Fibroblast of mammary gland (primary cell): ENCODE measurements at places on chromosomes 4 and X.

- peak; percentile 28 for DNase-seq
Measured at GRCh38 chr4:156193800-156194199, 240.1 kb upstream of the CTSO start.

- no peak for DNase-seq
Measured at GRCh38 chr4:5881340-5881739, 11.5 kb downstream of the CRMP1 start.

DNA sequence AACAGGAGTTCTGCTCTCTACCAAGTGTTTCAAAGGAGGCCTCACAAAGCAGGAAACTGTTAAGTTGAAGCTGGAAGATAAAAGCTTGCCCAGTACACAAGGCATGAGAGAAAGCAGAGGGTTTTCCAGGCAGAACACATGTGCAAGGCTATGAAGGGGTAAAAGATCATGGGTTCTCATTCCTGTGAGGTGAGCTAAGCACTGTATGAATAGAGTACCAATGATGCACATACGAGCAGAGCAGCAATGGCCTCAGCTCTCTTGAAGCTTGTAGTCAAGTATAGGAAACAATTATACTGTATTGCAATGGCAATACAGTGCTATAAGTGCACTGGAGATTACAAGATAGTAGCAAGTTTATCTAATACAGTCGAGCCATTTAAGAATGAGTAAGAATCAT lies 18.0 kb downstream of the TTC29 start:
- peak; percentile 2 for DNase-seq

DNA sequence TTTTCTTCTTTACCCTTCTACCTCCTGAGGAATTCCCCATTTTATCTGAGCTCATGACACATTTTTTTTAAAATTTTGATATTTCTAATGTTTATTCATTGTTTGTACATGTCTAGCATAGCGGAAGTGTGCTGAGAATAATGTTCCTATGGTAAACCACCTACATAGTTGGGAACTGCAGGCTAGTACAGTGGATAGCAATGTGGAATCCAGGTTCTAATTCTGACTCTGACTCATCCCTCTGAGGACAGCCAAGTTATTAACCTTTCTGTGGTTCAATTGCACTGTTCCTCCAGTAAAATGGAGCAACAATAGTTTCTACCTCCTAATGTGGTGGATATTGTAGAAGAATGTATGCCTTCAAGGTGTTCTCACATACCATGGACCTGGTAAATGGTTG lies 20.6 kb upstream of the APELA start:
- no peak for DNase-seq

DNA sequence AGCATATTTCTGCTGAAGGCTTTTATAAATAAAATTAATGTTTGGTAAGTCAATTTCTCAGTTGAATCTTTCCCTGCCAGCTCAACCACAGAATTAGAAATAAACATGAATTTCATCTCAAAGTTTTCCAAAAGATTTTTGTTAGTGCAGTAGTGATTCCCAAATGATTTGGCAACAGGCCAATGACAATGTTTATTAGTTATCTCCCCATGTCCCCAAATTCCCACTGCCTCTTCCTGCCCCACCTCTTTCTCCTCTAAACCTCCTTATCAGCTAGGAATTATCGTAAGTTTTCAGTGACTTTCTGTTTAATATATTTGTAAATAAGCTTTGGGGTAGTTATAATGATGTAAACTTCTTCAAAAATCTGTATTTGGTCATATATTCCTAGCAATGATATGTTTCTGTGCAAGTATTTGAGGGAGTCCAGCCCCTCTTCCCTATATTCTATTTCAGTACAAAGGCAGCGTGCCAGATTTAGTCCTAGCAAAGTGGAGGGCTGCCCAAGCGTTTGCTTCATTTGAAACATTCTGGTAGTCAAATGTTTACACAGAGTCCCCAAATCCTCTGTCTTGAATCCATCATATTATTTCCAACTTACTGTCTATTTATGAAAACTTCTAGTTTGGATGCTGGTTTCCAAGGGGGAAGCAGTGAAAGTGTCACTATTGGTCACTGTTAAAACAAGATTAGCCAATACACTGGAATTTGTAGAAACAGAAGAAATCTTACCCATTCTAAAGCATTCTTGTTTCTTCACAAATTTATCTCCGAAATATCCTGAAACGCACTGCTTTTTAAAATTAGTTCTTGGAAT lies 33.7 kb upstream of the ANKRD50 start:
- no peak for DNase-seq

DNA sequence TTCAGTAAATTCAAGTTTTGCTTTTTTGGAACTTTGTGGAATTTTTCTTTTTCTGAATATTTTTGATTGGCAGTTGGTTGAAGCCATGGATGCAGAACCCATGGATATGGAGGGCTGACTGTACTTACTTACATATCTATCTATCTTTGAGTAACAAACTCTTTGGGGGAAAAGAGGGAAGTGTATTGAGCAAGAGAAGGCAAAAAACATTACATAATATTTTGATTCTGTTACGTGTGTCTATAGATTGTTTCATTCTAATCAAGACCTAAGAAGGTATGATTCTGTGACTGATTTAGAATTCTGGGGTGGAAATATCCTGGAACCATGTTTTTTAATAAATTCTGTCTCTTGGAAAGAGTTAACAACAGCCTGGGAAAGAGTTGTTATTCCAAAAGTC lies 31.5 kb downstream of the GRSF1 start:
- DNase-seq: no peak

DNA sequence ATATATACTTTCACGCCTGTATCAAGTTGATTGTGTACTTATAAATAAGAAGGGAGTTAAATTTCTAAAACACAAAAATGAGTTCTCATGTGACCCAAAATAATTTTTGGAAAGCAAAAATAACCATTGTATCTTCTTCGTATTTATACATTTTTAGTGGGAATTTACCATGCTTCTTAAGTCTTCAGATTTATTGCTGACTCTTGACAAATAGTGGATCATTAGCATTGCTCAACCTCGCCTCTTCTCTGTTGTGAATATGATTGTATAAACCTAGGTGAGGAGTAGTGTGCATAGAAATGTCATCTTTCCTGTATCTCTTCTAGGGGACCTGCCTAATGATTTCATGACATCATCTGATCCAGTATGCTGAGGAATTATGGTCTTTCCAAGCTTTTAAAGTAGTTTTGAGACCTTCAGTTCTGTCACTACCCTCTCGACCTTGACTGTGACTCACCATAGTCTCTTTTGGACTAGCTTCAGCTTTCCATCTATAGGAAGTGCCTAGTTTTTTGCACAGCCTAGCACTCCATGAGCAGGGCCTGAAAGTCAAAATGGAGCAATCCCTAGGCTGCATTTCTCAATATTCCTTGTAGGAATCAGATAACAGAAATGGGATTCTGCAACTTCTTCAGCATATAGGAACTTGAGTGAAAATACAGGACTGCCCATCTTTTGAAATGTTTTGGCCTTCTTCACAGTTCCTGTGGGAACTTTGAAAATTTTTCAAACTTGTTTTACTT lies 157.6 kb downstream of the ARX start:
- DNase-seq: peak; percentile 55

DNA sequence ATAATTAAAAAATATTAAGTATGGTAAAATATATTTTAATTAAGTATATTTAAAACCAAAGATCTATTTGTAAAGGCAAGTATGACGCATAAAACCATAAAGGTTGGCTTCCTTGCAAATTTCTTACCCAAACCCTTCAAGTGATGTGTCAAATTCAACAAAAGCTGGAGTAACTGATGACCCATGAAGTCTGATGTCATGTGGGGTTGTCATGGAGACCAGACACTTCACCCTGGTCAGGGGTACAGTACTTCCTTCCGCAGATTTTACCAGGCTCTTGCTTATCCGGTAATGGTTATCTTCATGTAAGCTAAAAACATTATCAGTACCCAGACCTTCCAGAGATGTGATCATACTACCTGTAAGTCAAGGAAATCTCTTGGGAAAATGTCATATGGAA lies 170.1 kb downstream of the WDFY3 start:
- DNase-seq: no peak

GRCh38 chr4:31043382-31044062 lies 323.4 kb downstream of the PCDH7 start:
- DNase-seq: no peak

DNA sequence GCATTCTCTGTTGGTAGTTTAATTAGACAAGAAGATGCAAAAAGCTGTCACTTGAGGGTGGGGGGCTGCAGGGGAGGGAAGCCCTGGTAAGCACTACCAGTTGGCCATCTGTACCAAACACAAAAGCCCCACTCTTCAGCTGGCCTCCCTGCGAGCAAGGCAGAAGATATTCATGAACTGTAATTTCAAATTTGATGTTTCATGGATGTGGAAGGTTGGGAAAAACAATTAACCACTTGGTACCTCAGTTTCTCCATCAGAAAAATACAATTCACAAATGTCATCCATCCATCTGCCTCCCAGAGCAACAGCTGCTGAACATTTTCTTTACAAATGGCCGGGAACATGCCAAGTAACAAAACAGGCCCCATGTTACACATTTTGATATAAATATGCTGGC lies 265.3 kb downstream of the HNRNPD start:
- no peak for DNase-seq

DNA sequence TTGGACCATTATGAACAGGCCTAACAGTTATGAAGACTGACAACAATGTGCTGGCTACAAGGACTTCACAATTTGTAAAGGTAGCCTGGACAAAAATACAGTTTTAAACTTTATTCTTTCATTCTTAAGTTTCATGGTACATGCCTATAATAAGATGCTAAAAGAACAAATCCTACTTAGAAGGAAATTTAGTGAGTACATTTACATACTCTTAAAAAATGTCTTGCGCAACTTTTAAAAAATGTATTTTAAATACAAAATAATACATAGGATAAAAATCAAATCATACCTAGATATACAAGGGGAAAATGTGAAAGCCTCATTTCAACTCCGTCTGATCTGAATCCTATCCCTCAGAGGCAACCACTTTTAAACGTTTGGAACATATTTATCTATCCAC lies 200.7 kb upstream of the SPIN4 start:
- DNase-seq: no peak

DNA sequence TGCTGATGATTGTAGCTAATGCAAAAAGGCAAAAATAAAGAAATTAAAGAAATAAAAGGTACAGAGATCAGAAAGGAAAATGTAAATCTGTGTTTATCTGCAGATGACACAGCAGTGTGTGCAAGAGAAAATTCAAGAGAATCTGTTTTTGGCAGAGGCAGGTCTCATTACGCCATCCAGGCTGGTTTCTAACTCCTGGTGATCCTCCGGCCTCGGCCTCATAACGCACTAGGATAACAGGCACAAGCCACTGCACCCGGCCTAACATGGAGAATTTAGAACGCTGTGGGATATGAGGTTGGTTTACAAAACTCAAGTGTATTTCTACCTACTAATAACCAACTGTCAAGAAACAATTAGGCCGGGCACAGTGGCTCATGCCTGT lies 29.4 kb downstream of the CTBP1 start:
- DNase-seq: peak; percentile 48

GRCh38 chr4:71604785-71605184 lies 179.1 kb downstream of the GC start:
- DNase-seq: no peak

- DNase-seq: no peak
Measured at GRCh38 chr4:142406917-142407501, 439.1 kb downstream of the INPP4B start.

DNA sequence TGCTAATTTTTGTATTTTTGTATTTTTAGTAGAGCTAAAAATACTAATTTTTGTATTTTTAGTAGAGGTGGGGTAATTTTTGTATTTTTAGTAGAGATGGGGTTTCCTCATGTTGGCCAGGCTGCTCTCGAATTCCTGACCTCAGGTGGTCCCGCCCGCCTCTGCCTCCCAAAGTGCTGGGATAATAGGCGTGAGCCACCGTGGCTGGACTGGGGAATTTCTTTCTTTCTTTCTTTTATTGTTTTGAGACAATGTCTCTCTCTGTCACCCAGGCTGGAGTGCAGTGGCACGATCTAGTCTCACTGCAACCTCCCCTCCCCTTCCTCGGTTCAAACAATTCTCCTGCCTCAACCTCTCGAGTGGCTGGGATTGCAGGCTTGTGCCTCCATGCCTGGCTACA lies 83.0 kb downstream of the FAM193A start:
- no peak for DNase-seq

DNA sequence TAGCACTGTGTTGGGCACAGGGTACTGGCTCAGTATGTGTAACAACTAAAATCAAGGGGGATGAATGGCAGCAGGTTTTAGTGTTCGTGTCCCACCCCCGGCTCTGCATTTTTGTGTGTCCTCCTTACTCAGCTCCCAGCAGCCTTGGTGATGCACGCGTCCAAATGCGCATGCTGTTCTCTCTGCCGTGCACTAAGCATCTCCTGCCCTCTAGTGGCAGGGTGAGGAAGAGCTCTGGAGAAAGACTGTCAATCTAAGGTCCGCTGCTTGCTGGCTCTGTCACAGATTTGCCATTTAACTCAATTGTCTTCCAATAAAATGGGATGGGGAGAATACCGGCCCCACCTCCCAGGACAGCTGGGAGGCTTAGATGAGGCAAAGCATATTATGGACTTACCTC lies 61.4 kb downstream of the WFS1 start:
- DNase-seq: peak; percentile 34

DNA sequence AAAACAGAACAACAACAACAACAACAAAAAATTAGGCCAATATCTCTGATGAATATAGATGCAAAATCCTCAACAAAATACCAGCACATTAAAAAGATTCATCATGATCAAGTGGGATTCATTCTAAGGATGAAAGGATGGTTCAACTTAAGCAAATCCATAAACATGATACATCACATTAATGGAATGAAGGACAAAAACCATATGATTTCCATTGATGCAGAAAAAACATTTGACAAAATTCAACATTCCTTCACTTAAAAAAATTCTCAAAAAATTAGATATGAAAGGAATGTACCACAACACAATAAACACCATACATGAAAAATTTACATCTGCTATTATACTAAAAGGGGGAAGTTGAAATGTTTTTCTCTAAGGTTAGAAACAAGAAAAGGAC lies 103.3 kb downstream of the IL15 start:
- DNase-seq: no peak

DNA sequence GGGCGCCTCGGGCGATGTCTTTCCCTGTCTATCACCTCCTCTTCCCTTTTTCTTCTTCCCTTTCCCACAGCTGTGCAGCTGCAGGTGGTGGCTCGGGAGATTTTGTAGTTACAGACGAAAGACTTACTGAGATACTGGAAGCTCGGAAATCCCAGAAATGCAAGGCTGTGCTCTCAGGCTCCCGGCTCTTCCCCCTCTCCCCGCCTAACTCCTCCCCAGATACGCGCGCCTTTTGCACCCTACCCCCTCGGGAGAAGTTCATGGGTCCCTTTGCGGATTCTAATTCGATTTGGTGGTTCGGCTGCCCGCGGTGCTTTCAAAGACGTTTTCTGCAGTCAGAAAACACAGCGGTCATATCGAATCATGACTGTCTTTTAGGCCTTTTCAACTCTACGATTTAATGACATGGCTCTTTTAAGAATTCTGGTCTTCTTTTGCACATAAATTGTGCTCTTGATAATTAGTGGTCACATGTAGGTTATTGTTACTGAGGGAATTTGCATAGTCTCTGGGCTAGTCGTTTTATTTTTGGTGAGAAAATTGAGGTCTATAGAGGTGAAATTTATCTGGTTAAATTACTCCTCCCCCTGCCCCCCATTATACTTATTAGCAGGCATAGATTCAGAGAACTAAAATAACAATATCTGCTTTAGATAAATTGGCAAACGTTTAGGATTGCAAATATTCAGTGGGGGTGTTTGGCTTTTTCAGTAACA lies 1.6 kb downstream of the SEPTIN11 start:
- DNase-seq: peak; percentile 42

- no peak for DNase-seq
Measured at GRCh38 chr4:123858465-123858864, 461.9 kb downstream of the SPRY1 start.
